CD8-positive, alpha-beta memory T cell (primary cell): ENCODE measurements at places on chromosomes 13 and 19. TPM values are rescaled to one million over a fixed set of nuclear protein-coding genes. Genes with fewer than 3 reads are reported as not detected.

GRCh38 chr13:42607546-42607945 lies 33.6 kb downstream of the TNFSF11 start:
- no peak overlapping the region for H3K27ac ChIP-seq
- no peaks in the 10 kb centered on the region for H3K27me3 ChIP-seq
- H3K4me3 ChIP-seq: no peak overlapping the region
- H3K36me3 ChIP-seq: no peaks in the 10 kb centered on the region
- H3K4me1 ChIP-seq: no peaks in the 10 kb centered on the region

GRCh38 chr13:36910545-36910944 lies 9.5 kb downstream of the SMAD9 start:
- H3K4me3 ChIP-seq: no peak overlapping the region
- no peaks in the 10 kb centered on the region for H3K27me3 ChIP-seq
- no peak for DNase-seq
- no peaks in the 10 kb centered on the region for H3K4me1 ChIP-seq

DNA sequence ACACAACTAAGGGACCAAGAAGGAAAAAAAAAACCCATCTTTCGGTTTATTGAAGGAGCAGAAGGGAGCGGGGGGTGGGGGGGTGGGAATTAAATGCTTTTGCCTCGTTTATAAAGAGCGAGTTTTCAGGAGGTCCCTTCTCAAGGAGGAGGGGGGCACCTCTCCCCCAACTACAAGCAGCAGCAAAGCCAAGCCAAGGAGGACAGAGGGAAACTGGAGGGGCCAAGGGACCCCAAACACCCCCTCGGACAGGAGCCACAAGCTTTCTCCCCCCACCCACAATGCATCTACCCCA lies 2.4 kb downstream of the IRF2BP1 start:
- H3K36me3 ChIP-seq: no peaks in the 10 kb centered on the region
- H3K4me3 ChIP-seq: no peak overlapping the region
- H3K27me3 ChIP-seq: peaks cover under 1% of the 10 kb centered on the region
- H3K4me1 ChIP-seq: peaks cover 34% of the 10 kb centered on the region
- no peak overlapping the region for H3K27ac ChIP-seq

- no peak overlapping the region for H3K4me3 ChIP-seq
- DNase-seq: no peak
- H3K36me3 ChIP-seq: no peaks in the 10 kb centered on the region
- no peaks in the 10 kb centered on the region for H3K27me3 ChIP-seq
- no peak overlapping the region for H3K27ac ChIP-seq
Measured at GRCh38 chr13:66264971-66265370, 965.2 kb downstream of the PCDH9 start.

Gene PALM
- polyA plus RNA-seq: not detected
